ENCODE measurements at places on chromosomes 7 and 10.

DNA sequence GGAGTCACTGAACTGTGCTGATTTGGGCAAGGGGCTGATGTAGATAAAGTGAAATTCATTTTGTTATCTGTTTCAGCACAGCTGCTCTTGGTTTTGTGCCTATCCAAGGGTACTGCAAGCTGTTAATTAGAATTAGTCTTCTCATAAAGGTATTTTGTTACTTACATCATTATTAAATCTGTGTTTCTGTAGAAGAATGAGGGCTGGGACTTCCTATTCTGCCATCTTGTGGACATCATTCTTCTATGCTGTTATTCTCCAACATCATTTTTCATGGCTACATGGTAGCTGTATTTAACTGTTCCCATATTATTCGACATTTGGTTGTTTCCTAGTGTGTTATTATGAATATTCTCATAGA, 76.2 kb upstream of the CCDC71L start:
- no peak for DNase-seq

DNA sequence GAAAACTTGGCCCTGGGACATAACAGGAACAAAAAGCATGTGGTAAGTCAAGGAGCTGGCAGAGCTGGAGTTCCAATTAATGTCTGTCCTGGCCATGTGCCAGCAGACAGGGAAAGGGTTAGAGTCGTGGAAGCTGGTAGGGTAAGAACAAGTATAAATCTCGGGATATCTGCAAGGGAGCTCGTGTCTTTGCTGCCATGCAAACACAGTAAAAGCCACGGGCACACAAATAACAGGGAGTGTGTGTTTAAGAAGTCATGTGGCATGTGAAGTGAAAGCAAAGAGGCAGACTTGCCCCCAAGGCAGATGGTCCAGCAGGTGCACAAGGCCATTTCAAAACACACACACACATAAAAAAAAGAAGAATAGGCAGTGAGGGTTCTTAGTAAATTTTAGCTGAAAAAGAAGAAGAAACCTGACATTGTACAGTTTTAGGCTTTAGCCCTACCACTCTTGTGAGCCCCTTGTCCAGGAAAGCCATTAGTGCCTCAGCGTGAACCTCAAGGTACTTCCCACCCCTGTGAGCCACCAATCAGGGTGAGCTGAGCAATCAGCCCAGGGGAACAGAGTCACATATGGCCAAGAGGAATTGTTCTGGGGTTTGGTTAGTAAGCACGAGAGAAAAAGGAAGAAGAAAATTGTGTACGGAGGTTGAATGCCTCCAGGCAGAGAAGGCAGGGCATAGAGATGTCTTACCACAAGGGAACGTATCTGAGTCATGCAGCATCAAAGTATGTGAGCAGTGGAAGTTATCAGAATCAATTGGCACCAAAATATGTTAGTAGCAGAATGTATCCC, 32.8 kb upstream of the ARHGAP12 start:
- no peak for DNase-seq

DNA sequence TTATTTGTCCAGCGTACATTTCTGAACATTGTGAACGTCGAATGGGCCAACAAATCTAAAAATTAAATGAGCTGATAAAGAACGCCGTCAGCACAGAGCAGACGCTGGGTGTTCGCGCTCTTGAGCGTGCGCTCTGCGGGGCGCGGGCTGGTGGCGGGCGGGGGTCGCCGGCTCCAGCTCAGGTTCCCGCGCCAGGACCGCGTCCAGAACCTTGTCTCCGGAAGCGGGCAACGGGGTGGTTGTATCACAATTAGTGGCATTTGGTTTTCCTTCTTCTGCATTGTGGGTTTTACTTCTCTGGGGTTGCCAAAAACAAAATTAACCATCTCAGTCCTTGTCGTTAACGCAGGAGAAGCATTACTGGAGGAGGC, 2.4 kb downstream of the CYP2E1 start:
- DNase-seq, result no peak

DNA sequence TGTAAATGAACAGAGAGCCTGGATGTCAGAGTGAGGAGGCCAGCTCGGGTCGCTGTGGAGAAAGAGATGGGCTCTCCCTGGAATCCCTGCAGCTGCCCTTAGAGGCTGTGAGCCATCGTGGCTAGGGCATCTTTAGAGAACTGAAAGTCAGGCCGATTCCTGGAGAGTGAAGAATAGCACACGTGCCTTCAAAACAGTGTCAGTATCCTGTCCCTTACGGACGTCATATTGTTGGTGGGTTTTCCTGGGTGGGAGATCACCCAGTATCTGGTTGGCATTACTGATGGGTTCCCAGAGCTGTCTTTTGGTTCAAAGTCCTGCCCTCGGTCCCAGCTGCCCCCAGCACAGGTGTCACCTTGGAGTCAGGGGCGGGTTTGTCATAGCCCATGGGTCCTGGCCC, 25.3 kb downstream of the IKZF1 start:
- no peak for DNase-seq

- no peak for DNase-seq
Observed at GRCh38 chr7:35648367-35648766, 46.6 kb downstream of the HERPUD2 start.

DNA sequence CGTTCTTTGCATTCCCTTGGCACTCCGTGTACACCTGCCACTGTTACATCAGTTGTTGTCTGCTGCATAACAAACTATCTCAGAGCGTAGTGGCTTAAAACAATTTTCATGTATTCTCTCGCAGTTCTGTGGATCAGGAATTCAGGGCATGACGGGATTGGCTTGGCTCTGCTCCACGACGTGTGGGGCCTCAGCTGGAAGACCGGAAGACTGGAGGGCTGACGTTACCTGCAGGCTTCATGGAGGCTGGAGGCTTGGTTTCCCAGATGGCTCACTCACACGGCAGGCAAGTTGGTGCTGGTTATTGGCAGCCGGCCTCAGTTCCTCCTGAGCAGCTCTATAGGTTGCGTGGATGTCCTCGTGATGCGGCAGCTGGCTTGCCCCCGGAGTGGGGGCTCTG, 25.5 kb downstream of the NYAP1 start:
- DNase-seq, result no peak

Measured in activated naive CD8-positive, alpha-beta T cell treated with anti-CD3 and anti-CD28 coated beads, Interleukin-2, amount 50 U/mL, for 16 hours (primary cell).